ENCODE measurements at places on chromosomes 13 and 19.

DNA sequence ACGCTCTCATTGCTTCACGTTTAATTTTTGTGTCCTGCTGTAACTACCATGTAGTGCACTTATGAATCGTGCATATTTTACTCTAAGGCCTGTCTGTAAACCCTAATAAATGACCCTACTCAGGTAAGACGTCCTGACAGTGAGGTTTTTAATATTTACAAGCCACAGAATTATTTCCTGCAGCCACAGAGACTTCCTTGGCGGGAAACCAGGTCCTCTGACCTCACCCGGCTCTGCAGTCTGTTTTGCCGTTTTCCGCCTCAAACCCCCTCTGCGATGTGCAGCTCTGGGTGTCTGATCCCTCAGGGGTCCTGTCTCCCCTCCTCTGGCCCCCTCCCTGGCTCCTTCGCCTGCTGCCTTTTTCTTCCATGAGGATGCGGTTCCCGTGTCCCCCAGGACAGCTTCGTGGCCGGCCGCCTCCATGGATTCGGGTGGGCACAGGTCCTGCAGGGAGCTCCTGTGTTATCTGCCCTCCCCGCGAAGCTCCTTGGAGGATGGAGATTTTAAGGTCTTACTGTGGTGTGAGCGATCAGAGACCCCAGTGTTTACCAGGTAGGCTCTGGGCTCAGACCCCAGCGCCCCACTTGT is 66.3 kb downstream of the MCF2L start:
- H3K36me3 ChIP-seq, result no peaks in the 10 kb centered on the region
- no peak for DNase-seq
- no peak overlapping the region for H3K4me3 ChIP-seq

DNA sequence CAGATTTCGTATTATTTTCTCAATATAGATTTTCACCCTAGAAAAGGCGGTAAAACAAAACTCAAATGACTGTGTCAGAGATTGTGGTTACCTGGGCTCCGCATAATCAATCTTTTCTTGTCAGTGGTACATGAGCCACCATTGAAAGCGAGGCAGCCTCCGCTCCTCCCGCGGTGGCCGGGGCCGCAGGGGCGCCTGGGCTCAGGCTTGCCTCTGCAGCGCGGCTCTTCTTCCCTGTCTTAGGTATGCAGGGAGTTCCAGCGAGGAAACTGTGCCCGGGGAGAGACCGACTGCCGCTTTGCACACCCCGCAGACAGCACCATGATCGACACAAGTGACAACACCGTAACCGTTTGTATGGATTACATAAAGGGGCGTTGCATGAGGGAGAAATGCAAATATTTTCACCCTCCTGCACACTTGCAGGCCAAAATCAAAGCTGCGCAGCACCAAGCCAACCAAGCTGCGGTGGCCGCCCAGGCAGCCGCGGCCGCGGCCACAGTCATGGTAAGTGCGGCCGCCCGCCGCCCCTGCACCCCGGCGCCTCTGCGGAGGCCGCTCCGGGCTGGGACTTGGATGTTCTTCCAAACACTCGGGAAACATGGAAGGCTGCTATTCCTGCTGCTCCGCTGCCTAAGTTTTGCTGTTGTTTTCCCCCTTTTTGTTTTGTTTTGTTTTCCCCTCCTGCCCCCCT is 87.3 kb upstream of the RAP2A start:
- no peak for DNase-seq
- peaks cover 30% of the 10 kb centered on the region for H3K36me3 ChIP-seq
- H3K4me1 ChIP-seq, result no peaks in the 10 kb centered on the region
- H3K27ac ChIP-seq, result no peak overlapping the region
- H3K4me3 ChIP-seq, result no peak overlapping the region

DNA sequence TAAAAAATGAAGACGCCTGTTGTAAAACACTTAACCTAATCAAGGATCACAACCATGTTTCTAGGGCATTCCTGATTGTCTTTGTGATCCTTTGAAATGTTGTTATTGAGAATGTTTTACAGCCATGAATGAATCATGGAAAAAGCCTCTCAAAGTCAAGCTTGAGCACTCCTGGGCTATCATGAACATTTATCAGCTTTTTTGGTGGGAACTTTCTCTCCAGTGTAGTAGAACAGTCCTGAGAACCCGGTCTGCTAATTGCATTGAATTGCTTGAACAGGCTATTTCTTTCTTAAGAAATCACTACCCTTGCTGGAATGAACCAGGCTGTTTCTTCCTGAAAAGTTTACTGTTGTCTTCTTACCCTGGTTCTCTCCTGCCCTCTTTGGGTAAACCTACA is 516.5 kb downstream of the FGF9 start:
- H3K4me3 ChIP-seq, result no peak overlapping the region
- no peak overlapping the region for H3K27ac ChIP-seq
- no peaks in the 10 kb centered on the region for H3K36me3 ChIP-seq
- H3K4me1 ChIP-seq, result no peaks in the 10 kb centered on the region

GRCh38 chr13:110925023-110925612 is 10.2 kb upstream of the ANKRD10 start:
- no peak overlapping the region for H3K4me3 ChIP-seq
- H3K36me3 ChIP-seq, result no peaks in the 10 kb centered on the region
- DNase-seq, result no peak
- H3K4me1 ChIP-seq, result peaks cover 5% of the 10 kb centered on the region
- H3K27me3 ChIP-seq, result peaks cover 91% of the 10 kb centered on the region
- no peak overlapping the region for H3K27ac ChIP-seq

GRCh38 chr13:25136880-25137787 is 35.0 kb downstream of the AMER2 start:
- no peak overlapping the region for H3K4me3 ChIP-seq
- peaks cover 60% of the 10 kb centered on the region for H3K27me3 ChIP-seq
- H3K4me1 ChIP-seq, result no peaks in the 10 kb centered on the region
- no peaks in the 10 kb centered on the region for H3K36me3 ChIP-seq

DNA sequence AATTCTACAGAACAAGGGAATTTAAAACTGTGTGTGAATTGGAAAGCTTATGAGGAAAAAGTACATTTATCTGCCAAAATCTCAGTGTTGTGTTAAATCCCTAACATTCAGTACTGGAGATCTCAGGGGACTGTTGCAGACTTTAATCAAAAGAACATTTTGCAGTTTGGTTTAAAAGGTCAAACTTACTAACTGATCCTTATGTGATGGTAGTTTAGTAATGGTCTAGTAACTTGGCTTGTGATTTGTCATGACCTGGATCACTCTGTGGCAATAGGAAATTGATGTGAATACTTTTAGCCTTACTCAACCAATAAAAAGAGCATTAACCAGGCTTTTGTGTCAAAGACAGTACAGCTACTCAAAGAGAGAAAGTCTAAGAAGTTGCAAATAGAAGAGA is 862.1 kb upstream of the MIR17HG start:
- H3K27me3 ChIP-seq, result no peaks in the 10 kb centered on the region
- DNase-seq, result no peak
- H3K36me3 ChIP-seq, result no peaks in the 10 kb centered on the region

DNA sequence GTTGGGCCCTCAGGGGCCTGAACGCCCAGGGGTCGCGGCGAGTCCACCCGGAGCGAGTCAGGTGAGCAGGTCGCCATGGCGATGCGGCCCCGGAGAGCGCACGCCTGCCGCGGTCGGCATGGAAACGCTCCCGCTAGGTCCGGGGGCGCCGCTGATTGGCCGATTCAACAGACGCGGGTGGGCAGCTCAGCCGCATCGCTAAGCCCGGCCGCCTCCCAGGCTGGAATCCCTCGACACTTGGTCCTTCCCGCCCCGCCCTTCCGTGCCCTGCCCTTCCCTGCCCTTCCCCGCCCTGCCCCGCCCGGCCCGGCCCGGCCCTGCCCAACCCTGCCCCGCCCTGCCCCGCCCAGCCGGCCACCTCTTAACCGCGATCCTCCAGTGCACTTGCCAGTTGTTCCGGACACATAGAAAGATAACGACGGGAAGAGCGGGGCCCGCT is at the start of gene CCNA1:
CCNA1 (plus strand) TSS at position 390 of the 439 bp plus-strand sequence. CDS start 562 bp downstream, outside the sequence.
- H3K36me3 ChIP-seq, result no peaks in the 10 kb centered on the region
- no peak within 1 kb of the TSS for H3K27ac ChIP-seq
- H3K27me3 ChIP-seq, result peaks cover 45% of the 10 kb centered on the region
- H3K4me1 ChIP-seq, result no peaks in the 10 kb centered on the region
- DNase-seq, result no peak
